Peyer's patch (tissue), 4 donors: ENCODE measurements at places on chromosomes 5 and 9. TPM values are rescaled to one million over a fixed set of nuclear protein-coding genes. Genes with fewer than 3 reads are reported as not detected.
A peak's percentile ranks its signal among the peaks of the same experiment; 100 is the strongest.

GRCh38 chr9:80664327-80665210 lies 1024.8 kb downstream of the TLE1 start:
- H3K27me3 ChIP-seq: no peaks in the 10 kb centered on the region
- no peaks in the 10 kb centered on the region for H3K4me1 ChIP-seq
- no peaks in the 10 kb centered on the region for H3K36me3 ChIP-seq
- H3K4me3 ChIP-seq: no peak overlapping the region

The INSYN2B gene
- not detected for total RNA-seq

The SPINK13 gene
- total RNA-seq: not detected

DNA sequence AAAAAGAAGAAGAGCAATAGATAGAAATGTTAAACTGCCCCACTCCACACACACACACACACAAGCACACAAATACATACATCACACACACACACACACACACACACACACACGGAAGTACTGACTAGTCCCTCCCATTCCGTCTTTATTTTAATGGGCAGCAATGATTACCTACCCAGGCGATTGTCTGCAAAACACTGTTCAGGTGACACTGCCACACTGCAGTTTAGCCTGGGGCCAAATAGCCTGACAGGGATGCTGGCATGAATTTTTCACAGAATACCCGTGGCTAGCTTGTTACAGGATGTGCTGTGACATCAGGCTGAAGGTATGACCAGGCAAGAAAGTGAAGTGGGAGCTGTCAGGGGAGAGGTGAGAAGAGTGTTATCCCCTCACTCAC lies 86.9 kb downstream of the FRMD3 start:
- no peaks in the 10 kb centered on the region for H3K27me3 ChIP-seq
- DNase-seq: no peak
- H3K36me3 ChIP-seq: no peaks in the 10 kb centered on the region
- no peak overlapping the region for H3K4me3 ChIP-seq

DNA sequence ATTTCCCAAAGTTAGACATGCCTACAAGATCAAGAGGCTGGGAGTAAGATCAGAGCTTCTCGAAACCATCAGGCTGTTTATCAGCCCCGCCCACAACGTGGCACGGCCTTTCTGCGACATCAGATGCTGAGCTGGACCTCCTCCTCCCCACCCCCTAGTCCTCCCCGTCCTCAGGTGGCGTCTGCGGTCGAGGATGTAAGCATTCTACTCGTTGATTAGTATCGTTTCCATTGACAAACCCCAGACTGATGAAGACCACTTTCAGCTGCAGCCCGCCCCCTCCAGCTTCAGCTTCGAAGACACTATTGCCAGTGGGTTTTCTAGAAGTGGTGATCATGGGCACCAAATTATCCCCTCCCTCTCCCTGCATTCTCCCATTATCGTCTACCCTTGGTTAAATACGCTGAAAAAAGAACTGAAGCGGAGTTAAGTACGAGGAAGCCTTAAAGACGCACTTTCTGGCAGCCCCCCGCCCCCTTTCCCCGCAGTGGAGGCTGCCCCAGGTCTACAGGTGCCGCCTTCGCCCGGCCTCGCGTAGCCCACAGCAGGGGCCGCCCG lies 1.1 kb downstream of the PPIC start:
- peaks cover 9% of the 10 kb centered on the region for H3K4me1 ChIP-seq
- H3K27ac ChIP-seq: peak overlapping the region; percentile 83
- H3K4me3 ChIP-seq: peak overlapping the region; percentile 66
- no peaks in the 10 kb centered on the region for H3K27me3 ChIP-seq
- DNase-seq: peak; percentile 74
- no peaks in the 10 kb centered on the region for H3K36me3 ChIP-seq

GRCh38 chr9:33065157-33066076 lies 11.1 kb downstream of the SMU1 start:
- H3K27ac ChIP-seq: no peak overlapping the region
- peaks cover 3% of the 10 kb centered on the region for H3K4me1 ChIP-seq
- H3K36me3 ChIP-seq: peaks cover 92% of the 10 kb centered on the region
- no peaks in the 10 kb centered on the region for H3K27me3 ChIP-seq
- no peak overlapping the region for H3K4me3 ChIP-seq
- no peak for DNase-seq

The SLIT3 gene
- total RNA-seq: 9.4 TPM

GRCh38 chr9:83185488-83186154 lies 122.7 kb upstream of the RASEF start:
- H3K4me3 ChIP-seq: no peak overlapping the region
- H3K27ac ChIP-seq: no peak overlapping the region
- no peaks in the 10 kb centered on the region for H3K4me1 ChIP-seq

DNA sequence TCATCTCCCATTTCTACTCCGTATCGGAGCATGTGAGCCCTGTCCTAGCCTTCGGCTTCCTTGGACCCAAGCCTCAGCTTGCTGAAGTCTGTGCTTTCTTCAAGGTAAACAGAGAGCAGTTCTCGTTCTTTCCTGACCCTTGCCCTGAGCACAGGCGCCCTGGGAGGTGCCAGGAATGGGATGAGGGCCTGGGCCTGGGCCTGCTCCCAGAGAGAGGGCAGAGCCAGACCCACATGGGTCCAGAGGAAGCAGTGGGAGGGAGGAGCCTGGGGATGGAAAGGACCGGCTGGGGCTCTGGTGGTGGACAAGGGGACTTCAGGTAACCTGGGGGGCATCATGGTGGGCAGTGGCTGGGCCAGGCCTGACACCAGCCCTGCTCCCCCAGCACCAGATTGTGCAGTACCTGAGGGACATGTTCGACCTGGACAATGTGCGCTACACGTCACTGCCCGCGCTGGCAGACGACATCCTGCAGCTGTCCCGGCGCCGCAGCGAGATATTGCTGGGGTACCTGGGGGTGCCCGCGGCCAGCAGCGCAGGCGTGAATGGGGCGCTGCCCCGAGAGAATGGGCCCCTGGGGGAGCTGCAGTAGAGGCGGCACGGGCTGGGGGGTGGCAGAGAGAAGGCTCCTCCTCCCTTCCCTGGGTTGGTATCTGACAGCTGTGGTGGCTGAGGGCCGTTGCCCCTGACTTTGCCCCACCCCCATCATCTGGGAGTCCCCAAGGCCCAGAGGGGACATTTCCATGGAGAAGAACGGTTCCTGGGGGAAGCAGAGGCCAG lies 10.9 kb upstream of the DOLPP1 start:
- no peaks in the 10 kb centered on the region for H3K27me3 ChIP-seq
- H3K4me1 ChIP-seq: peaks cover 38% of the 10 kb centered on the region
- peak overlapping the region; percentile 77 for H3K27ac ChIP-seq
- DNase-seq: no peak
- H3K4me3 ChIP-seq: no peak overlapping the region

The OSMR gene
- total RNA-seq: 12.6 TPM

The BTNL9 gene
- 8.3 TPM for total RNA-seq

The LCN9 gene
- not detected for total RNA-seq

GRCh38 chr5:72152545-72152944 lies 45.3 kb downstream of the MAP1B start:
- H3K27ac ChIP-seq: no peak overlapping the region
- no peak for DNase-seq
- no peaks in the 10 kb centered on the region for H3K4me1 ChIP-seq
- H3K36me3 ChIP-seq: no peaks in the 10 kb centered on the region
- no peak overlapping the region for H3K4me3 ChIP-seq

DNA sequence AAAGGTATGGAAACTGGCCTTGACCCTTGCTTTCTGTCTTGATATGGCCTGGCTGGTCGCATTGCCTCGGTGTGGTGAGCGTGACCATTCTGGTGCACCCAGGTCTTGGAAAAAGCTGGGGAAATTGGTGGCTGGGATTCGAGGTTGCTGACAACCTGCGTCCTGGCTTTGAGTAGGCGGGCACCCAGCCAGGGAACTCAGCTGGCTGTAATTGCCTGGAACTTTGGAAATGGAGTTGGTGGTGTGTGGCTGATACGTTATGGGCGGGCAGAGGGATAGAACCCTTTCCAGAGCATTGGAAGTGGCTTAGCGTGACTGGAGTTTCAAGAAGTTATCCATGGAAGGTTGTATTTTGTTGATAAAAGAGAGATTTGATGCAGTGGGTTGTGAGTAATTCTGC lies 35.2 kb downstream of the KCNMB1 start:
- no peaks in the 10 kb centered on the region for H3K27me3 ChIP-seq
- no peak overlapping the region for H3K27ac ChIP-seq
- no peaks in the 10 kb centered on the region for H3K4me1 ChIP-seq
- H3K36me3 ChIP-seq: no peaks in the 10 kb centered on the region

The BNC2 gene
- 7.5 TPM for total RNA-seq

GRCh38 chr9:128024761-128025308 lies 42.3 kb downstream of the NAIF1 start:
- H3K27ac ChIP-seq: peak overlapping the region; percentile 74
- H3K4me1 ChIP-seq: peaks cover 22% of the 10 kb centered on the region
- H3K27me3 ChIP-seq: no peaks in the 10 kb centered on the region
- no peak for DNase-seq

GRCh38 chr5:109756543-109757185 lies 66.9 kb downstream of the MAN2A1 start:
- no peaks in the 10 kb centered on the region for H3K27me3 ChIP-seq
- H3K27ac ChIP-seq: no peak overlapping the region
- no peaks in the 10 kb centered on the region for H3K36me3 ChIP-seq
- no peaks in the 10 kb centered on the region for H3K4me1 ChIP-seq
- no peak overlapping the region for H3K4me3 ChIP-seq

GRCh38 chr5:59745415-59745863 lies 148.1 kb downstream of the PDE4D start:
- H3K4me3 ChIP-seq: no peak overlapping the region
- no peak overlapping the region for H3K27ac ChIP-seq
- peak; percentile 46 for DNase-seq
- H3K36me3 ChIP-seq: no peaks in the 10 kb centered on the region
- H3K27me3 ChIP-seq: no peaks in the 10 kb centered on the region

The EIF4E1B gene
- total RNA-seq: not detected

The GBA2 gene
- 407 TPM for total RNA-seq

GRCh38 chr9:91502913-91503672 lies 79.5 kb upstream of the NFIL3 start:
- no peaks in the 10 kb centered on the region for H3K36me3 ChIP-seq
- no peaks in the 10 kb centered on the region for H3K4me1 ChIP-seq

GRCh38 chr5:14767735-14768507 lies 103.4 kb downstream of the OTULIN start:
- peaks cover 5% of the 10 kb centered on the region for H3K36me3 ChIP-seq
- H3K4me1 ChIP-seq: no peaks in the 10 kb centered on the region
- H3K4me3 ChIP-seq: no peak overlapping the region

The RUFY1 gene
- 65.8 TPM for total RNA-seq

- H3K27ac ChIP-seq: no peak overlapping the region
- H3K36me3 ChIP-seq: no peaks in the 10 kb centered on the region
- no peaks in the 10 kb centered on the region for H3K27me3 ChIP-seq
- H3K4me3 ChIP-seq: no peak overlapping the region
- no peaks in the 10 kb centered on the region for H3K4me1 ChIP-seq
These were observed 107.5 kb upstream of the TLR4 start for GRCh38 chr9:117596678-117597077.

GRCh38 chr5:176530983-176531901 lies 6.0 kb downstream of the RNF44 start:
- peak overlapping the region; percentile 17 for H3K27ac ChIP-seq
- H3K36me3 ChIP-seq: peaks cover 53% of the 10 kb centered on the region
- peaks cover 19% of the 10 kb centered on the region for H3K4me1 ChIP-seq
- DNase-seq: no peak

DNA sequence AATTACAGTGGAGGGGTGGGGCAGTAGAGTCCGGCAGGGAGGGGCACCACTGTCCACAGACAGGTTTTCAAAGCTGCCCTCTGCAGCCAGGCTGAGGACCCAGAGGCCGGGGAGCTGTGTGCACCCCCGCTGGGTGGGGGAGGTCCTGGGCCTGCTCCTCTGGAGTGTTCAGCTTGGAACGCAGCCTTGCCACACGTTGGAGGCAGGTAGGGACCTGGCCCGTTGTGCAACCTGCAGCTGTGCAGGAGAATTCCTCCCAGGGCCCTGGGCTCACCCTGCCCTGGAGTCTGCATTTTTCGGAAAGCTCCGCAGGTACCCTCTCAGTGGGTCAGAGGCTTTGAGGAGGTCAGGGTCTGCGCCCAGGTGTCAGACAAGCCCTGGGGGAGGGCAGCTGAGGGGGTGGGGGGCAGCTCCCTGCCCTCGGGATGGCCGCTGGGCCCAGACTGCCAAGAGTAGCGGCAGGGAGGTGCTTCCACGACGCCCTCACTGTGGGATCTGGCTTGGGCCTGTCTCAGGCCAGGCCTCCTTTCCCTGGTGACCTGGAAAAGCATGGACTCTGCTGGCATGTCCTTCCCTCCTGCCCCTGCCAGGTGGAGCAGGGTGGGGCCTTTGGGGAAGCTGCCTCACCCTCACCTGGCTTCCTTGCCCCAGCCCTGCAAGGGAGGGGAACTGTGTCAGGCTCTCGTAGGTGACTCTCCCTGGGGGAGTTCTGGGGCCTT lies 29.5 kb downstream of the RXRA start:
- no peak overlapping the region for H3K27ac ChIP-seq
- no peak overlapping the region for H3K4me3 ChIP-seq
- no peaks in the 10 kb centered on the region for H3K4me1 ChIP-seq
- DNase-seq: peak; percentile 64
- H3K36me3 ChIP-seq: no peaks in the 10 kb centered on the region

DNA sequence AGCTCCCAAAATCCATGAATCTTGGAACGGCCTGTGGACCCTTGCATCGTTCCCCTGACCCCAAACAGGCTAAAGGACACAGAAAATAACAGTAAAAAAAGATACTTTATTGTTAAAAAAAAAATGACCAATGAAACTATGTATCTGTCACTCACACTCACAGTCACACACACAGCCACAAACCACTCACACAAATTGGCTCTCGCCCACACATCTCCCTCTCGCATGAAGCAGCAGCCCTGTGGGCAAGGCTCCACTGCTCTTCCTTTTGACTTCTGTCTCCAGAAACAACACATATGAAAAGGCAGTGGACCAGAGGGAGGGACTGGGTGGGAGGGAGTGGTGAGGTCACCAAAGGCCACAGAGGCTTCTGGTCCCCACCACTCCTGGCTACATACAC lies 56.6 kb downstream of the SLC36A1 start:
- DNase-seq: no peak
- H3K4me1 ChIP-seq: no peaks in the 10 kb centered on the region
- H3K27ac ChIP-seq: no peak overlapping the region
- no peaks in the 10 kb centered on the region for H3K27me3 ChIP-seq
- H3K4me3 ChIP-seq: no peak overlapping the region
- no peaks in the 10 kb centered on the region for H3K36me3 ChIP-seq

The LRRC70 gene
- total RNA-seq: 3.0 TPM
